ENCODE measurements at places on chromosomes 2 and 18.

- no peak for DNase-seq
Measured at GRCh38 chr2:46704593-46704992, 211.0 kb downstream of the MCFD2 start.

DNA sequence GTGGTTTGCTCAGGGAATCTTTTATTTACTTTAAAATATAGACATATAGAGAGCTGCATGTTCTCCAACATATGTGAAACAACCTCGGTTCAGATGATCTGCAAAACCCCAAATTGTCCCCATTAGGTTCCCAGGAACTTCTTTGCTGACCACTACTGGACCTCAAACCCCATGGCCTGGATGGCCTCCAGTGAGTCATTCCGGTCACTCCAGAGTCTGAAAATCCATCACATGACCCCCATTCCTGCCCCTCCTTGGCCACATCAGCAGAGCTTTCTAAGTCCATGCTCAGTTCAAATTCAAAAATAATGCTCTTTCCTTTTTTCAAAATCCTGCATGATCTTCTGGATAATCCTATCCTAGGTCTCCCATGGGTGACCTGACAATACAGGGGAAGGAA is 271.0 kb downstream of the TNS1 start:
- DNase-seq = no peak

DNA sequence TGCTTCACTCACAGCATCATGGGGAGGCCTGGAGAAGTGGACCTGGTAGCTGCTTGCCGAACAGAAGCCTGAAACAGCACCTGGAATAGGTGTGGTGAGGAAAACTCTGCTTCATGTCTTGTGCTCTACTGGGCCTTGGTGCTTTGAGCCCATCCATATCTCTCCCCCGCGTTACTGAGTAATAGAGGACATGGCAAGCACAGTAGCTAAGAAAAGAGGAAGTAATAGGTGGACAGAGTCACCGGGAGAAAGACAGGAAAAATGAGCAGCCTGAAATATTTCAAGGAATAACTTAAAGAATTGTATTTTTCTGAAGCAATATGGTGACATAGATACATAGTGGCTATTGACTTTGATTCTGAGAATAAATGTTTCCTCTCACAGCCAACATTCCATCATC is 14.0 kb upstream of the HNMT start:
- DNase-seq = no peak

DNA sequence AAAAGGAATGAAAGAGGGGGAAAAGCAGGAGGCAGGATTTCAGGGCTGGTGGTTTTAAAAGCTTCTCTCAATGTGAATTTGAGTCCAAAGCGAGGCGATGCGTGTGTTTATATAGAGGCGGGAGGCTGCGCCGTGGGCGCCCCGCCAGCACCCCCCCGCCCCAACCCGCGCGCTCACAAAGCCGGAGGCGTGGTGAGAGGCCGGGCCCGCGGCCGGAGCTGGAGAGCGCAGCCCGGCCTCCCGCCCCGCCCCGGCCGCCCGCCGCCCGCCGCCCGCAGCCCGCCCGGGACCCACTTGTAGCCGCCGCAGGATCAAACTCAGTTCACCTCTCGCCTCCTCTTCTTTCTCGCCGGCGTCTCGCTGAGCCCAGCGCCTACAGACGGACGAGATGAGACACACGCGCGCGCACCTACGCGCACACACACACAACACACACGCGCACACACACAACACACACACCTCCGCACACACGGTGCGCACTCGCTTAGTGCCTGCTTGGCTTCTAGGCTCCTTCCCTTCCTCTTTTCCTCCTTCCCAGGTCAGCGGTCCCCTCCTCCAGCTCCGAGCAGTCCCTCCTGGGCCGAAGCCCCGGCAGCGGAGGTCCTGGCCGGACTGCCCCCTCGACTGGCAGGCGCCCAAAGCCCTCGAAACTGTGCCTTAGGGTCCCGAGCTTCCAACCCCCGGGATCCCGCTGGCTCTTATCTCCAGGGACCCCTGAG is 1.3 kb upstream of the CYP26B1 start:
- no peak for DNase-seq

DNA sequence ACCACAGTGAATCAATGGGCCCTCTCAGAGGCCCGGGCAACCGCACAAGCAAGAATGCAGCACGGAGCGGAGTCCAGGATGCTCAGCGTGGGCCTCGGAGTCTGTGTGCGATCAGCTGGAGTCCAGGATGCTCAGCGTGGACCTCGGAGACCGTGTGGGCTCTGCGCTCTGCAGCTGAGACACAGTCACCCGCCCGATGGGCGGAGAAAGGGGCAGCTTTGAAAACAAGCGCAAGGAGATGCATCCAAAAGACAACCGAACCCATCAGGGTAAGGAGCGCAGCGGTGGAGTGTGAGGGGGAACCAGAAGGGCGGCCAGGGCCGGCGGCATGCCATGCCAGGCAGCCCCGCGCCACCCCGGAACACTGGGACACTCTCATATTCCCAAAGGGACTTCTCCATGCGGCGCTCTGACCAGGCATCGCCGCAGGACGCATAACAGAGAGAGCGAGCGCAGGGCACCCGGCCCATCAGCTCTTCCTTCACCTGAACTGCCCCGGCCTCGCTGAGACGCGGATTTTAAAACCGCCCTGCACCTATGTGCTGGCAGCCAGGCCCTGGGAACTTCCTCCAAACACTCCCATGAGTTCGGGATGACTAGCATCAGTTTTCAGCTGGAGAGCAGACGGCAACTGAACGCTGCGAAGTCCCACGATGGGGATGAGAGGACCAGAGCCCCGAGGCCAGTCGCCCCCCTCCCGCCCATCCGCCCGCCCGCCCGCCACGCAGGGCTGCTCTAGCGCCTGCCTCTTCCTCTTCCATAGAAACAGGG is 44.7 kb downstream of the MC5R start:
- DNase-seq = no peak

GRCh38 chr2:47512581-47513083 is 109.7 kb downstream of the MSH2 start:
- no peak for DNase-seq

- DNase-seq = no peak
Measured at GRCh38 chr2:8587251-8587791, 94.5 kb upstream of the ID2 start.
